ENCODE measurements at places on chromosomes 2 and 18.

DNA sequence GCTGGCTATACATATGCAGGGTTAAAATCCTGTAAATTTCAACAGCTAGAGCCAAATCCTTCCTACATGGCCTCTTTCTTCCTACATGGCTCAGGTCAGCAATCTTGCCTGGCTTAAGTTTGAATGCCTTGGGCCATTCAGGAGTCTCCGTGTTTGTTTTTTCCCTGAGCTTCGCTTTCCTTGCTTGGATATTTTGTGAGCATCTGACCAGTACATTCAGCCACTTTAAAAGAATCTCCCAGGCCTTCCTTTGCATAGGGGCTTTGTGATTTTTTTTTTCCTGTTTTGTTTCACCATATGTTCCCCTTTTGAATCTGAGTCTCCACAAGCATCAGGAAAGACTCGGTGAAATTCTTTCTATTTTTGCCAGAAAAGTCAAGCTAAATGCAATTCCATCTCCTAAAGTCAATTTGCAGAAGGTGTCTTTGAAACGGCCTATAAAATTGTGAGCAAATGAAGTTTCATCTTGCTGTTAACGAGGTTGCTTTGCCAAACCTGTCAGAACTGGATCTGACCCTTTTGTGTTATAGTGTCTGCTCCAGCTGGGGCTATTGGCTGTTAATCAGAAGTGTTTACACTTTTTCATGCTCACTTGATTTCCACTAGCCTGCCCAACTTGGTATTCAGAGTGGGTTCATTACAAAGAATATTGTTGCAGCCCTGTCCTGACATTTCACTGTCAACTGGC lies 256.9 kb downstream of the DCC start:
- no peak for DNase-seq

GRCh38 chr2:35963824-35964223 lies 391.8 kb upstream of the CRIM1 start:
- peak; percentile 69 for DNase-seq

GRCh38 chr2:134401789-134402188 lies 147.9 kb downstream of the MGAT5 start:
- DNase-seq, result no peak

- no peak for DNase-seq
These were observed 35.2 kb downstream of the SLC40A1 start for GRCh38 chr2:189545418-189545817.

DNA sequence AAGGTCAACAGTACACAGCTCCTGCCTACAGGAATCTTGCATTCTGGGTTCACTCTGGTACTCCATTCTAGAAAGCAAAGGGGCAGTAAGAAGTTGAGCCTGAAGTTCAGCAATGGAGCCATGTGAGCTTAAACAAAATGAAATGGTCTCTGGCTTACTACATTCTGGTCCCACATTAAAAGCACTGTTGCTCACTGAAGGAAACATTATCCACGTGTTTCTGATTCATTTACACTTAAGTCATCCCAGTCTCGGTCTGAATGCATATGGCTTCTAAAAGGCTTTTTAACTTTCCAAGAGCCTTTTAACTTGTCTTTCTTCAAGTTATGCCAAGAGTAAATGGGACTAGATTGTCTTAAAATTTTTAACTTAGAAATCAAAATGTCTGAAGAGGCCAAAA lies 177.8 kb downstream of the LNPK start:
- no peak for DNase-seq

- no peak for DNase-seq
These were observed 12.4 kb upstream of the RPL37A start for GRCh38 chr2:216486271-216486670.

DNA sequence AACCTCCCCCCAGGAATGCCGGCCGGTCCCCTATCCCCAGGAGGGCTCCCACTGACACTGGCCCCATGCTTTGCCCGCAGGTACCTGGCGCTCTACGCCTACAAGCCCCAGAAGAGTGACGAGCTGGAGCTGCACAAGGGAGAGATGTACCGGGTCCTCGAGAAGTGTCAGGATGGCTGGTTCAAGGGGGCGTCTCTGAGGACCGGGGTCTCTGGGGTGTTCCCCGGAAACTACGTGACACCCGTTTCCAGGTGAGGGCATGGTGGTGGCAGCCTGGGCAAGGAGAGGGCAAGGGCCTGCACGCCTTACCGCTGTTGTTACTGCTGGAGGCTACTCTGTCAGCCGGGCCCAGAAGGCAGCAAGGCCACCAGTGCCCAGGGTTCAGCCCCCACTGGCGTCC lies 181.3 kb downstream of the SEPTIN10 start:
- DNase-seq, result no peak

GRCh38 chr2:200445284-200445683 lies 64.6 kb downstream of the KCTD18 start:
- no peak for DNase-seq

GRCh38 chr2:100616841-100617390 lies 54.1 kb downstream of the PDCL3 start:
- no peak for DNase-seq

Data from NCI-H226 (cell line).